ENCODE measurements at places on chromosomes 7 and 10.
A peak's percentile ranks its signal among the peaks of the same experiment; 100 is the strongest.

- no peak for DNase-seq
These were observed 503.8 kb downstream of the NXPH1 start for GRCh38 chr7:8937204-8937603.

DNA sequence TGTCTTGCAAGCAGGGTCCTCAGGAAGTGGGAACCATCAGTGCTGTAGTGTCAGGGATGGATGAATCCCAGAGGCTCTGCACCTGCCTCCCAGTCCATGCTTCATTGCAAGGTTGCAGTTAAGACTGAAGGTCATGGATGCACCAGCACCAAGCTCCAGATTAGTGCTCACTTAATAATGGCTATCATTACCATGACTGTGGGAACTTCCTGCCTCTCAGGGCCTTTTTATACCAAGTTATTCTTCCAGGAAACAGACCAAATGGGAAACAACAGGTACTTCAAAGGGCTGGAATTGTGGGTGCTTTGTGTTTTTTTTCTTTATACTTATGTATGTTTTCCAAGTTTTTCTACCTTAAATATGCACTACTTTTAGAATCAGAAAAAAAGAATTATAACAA, 197.7 kb downstream of the CYP26A1 start:
- DNase-seq: no peak

GRCh38 chr7:99366646-99367045, 7.9 kb upstream of the ARPC1B start:
- DNase-seq: no peak

GRCh38 chr10:21165489-21165888, 268.4 kb upstream of the NEBL start:
- no peak for DNase-seq

- DNase-seq: no peak
These were observed 507.1 kb downstream of the LRMDA start for GRCh38 chr10:75938380-75939122.

DNA sequence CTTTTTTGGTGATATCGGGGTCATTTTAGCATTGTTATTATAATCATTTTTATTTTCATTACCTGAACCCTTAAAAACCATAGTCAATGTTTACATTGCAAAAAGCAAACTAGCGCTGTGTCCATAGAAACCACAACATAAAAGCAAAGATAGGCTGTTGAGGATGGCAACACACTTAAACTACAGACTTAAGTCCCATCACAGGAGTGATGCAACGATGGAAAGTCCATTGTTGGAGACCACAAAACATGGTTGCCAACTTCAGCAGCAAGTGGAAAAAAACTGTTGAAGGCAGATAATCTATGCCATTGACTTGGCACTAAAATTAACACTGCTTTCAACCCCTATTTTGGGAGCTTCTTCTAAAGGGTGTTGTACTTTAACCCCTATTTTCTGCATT, 398.8 kb upstream of the IGFBP3 start:
- no peak for DNase-seq

GRCh38 chr10:31761156-31761555, 167.5 kb downstream of the ARHGAP12 start:
- DNase-seq: no peak

DNA sequence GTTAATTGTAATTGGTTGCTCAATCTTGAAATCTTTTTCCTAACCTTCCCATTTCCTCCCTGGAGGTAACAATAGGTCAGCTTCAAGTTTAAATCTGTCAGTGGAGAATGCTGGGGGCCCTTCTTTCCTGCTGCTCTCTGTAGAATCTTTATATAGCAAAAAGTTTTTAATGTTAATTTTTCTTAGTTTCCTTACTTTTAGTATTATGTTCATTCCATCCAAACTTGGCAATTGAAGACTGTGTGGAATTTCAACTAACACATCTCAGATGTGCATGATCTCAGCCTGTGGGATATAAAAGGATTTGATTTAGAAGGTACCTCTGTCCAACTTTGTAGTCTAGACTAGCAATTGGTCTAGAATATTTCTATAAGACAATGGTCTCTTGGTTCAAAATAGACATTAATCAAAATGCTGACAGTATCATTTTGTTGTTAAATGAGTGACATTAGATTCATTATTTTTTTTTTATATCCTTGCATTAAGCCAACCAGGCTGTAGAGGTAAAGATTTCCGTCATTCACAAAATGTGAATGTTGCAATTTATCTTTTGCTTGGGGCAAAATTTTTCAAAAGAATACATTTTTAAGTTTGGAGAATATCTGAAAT, 100.4 kb upstream of the SEMA3A start:
- no peak for DNase-seq

DNA sequence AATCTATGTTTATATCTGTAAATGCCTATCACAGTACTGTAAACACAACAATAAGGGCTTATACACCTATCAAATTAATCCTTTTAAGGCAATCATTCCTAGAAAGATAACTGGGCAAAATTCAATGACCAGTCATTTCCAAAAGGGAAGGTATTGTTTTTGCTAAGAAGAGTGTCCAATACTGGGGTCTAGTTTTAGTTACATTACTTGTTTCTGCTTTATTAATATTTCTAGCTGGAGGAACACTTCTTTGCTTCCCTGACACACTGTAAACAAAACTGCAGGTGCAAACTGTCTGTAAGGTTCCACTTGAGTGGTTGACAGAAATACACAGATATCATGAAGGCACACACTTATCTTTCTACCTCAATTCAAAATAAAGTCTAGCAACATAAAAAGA, 84.2 kb upstream of the FAM133B start:
- no peak for DNase-seq

GRCh38 chr10:70272925-70273316, 10.9 kb downstream of the NPFFR1 start:
- no peak for DNase-seq

DNA sequence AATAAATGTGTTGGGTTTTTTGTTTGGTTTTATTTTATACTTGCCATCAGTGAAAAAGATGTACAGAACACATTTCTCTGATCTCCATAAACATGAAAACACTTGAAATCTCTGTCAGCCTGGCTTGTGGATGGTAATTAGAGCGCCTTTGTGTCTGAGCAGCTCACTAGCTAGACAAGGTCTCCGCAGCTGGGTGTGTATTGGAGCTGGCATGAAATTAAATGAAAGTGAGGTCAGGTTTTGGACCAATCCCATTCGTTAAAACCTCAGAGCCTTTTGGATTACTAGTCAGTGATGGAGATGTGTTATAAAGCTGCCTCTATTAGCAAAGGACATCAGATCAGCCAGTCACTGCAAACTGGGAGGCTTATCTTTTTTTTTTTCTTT, 2.7 kb downstream of the FRAT1 start:
- DNase-seq: no peak

DNA sequence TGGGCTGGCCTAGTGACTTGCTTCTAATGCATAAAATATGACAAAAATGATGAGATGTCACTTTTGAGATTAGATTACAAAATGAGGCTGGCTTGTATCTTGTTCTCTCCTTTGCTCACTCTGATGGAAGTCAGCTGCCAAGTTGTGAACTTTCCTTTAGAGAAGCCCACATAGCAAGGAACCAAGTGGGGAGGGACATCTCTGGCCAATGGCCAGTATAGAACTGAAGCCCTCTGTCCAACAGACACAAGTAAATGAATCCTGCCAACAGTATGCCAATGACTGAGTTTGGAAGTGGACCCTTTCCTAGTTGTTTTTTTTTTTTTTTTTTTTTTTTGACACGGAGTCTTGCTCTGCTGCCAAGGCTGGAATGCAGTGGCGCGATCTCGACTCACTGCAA, 3.3 kb downstream of the ZC3HC1 start:
- DNase-seq: no peak

DNA sequence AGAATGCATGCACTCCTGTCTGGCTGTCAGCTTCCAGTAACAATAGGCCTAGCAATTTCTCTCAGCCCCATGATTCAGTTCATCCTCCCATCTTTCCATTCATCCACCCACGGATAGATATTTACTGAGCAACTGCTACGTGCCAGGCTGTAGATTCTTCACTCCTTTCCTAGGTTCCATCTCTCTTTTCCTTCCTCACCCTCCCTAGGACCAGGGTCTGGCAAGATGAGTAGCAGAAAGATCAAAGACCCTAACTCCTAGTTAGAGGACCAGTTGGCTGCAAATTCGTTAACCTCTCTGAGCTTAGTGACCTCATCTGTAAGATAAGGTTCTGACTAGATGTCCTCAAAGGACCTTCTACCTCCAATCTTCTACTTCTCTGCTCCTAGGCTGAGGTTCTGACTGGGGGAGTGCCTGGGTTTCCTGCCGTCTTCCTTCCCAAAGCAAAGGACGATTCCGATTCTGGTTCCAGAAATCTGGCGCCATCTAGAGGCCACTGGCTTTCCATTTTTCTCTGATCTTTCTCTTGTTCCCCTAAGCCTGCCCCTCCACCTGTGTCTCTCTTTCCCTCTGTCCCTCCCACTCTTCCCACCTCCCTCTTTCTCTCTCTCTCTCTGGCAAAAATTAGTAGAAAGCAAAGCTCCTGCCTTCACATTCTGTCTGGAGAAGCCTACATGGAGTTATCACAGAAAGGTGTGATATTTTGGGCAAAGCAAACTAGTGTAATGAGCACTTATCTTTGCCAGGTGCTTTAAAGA, 26.2 kb downstream of the TBATA start:
- DNase-seq: peak; percentile 38

- DNase-seq: no peak
These were observed 193.5 kb upstream of the NEBL start for GRCh38 chr10:21090609-21091082.

DNA sequence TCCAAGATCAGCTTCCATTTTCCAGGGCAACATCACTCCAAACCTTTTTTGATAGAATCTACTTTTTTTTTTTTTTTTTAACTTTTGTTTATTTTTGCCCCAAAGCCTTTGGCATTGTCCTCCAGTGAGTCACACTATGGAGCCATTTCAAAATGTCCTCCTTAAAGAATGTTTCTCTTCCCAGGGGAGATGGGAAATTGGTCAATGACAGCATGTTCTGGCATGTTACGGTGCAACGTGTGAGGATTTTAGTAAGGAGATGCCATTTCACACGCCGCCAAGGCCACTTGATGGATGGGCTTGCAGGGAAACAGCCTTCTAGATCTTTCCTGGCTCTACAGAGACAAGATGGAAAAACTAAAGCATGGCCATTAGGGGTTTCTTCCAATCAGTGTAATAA, 30.7 kb upstream of the TRIL start:
- no peak for DNase-seq
